Stimulated activated CD8-positive, alpha-beta memory T cell treated with anti-CD3 and anti-CD28 coated beads, Interleukin-2, amount 100 ng/mL, for 1 hour (primary cell): ENCODE measurements at places on chromosomes 4 and X.

DNA sequence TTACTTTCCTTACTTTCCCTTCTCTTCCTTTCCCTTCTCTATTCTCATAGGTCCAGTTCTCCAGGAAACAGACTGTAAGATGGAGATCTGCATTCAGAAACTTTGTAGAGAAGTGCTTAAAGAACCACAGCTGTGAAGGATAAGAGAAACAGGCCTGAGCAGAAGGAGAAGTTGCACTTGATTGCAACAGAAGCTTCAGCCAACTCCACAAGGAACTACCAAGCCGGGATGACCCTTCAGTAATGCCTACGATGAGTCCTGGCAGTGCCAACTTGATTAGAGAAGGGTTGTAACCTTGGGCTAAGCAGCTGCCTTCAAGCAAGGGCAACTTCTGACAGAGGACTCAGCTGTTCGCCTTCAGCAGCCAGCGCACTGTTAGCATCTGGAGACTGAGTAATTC, 413.3 kb upstream of the RASGEF1B start:
- no peak for DNase-seq

- no peak for DNase-seq
Observed at GRCh38 chr4:147050356-147050765, 104.7 kb upstream of the TTC29 start.

DNA sequence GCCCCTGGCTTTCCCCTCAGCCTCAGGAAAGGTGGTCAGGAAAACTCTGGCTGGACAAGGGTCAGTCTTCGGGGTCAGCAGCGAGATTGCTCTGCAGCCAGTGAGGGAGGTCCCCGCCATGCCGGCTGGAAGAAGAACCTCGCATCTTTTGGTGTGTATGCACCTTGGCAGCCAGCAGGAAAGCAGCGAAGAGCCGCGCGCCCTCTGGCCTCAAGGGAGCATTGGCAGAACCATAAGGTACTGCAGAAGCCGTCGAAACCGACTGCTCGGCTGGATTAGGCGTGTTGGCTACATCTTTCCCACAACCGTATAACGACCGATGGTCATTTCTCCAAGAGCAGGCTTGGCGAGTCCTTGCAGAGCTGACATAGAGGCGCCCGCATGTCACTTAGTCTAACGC, 48.3 kb downstream of the GPR143 start:
- no peak for DNase-seq

GRCh38 chr4:147096667-147097604, 151.3 kb upstream of the TTC29 start:
- DNase-seq = no peak

DNA sequence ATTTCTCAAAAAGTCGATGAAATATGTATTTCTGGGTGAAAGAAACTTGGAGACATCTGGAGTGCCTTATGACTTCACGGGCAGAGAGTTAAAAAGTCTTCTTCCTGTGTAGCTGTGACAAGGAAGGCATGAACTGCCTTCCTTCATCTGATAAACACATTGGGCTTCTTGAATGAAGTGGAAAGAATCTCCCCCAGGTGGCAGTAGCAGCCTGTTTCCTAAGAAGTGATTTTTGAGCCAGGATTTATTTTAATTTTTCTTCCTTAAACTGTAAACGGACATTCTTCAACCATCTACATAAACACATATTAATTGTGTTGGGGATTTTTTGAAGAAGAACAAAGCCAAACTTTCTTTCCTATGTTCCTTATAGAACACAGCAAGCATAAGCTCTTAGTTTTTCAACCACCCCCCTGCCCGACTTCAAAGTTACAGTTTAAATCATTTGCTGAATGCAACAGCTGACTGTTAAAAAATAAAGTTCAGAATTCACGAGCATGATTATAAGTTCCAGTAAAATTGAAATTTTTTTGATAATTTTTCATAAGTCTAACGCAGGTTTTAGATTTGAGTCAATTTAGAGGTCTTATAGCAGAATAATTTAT, 980 bp upstream of the GIMD1 start:
- no peak for DNase-seq

DNA sequence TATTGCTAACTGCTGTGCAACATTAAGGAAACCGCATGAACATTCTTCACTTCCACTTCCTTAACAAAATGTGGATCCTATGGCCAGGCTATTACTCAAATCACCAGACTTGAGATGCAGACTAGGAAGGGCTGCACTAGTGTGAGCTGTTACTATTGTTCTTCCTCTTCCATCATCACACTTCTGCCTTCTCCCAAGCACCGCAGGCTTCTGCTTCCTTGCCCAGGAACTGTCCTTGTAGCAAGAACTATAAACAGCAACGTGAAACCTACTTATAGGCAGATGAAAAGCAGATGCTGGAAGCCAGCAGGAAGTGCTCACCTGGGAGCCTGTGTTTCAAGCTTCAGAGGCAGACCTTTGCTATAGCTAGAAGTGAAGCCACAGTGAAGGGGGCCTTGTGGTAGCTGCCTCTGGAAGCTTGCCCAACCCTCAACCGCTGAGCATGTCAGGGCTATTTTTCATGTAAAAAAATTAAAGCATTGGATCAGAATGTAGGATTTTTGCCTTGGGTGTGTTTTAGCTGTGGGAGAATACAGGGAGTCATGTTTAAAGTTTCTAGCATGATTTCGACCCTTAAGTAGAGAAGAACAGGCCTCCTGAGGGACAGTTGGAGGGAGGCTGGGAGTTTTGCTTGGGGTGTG, 43.9 kb downstream of the CLNK start:
- DNase-seq = no peak

DNA sequence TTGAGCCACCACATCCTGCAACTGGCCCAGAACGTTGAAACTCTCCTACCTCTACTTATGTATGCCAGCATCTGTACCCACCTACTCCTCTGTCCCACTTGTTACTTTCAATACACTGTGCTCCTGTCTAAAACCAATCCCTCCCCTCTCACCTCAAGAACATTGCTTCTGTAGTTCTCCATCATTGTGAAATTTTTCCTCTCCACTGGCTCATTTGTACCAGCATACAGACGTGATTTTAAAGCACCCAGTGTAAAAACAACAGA, 25.5 kb upstream of the USO1 start:
- DNase-seq = no peak

GRCh38 chr4:107740950-107741701, 21.1 kb upstream of the PAPSS1 start:
- no peak for DNase-seq
